Stimulated activated CD4-positive, alpha-beta T cell treated with anti-CD3 and anti-CD28 coated beads, Interleukin-1b, Interleukin-23, amount 100 ng/mL, for 1 hour (primary cell): ENCODE measurements at places on chromosomes 5 and 9.

DNA sequence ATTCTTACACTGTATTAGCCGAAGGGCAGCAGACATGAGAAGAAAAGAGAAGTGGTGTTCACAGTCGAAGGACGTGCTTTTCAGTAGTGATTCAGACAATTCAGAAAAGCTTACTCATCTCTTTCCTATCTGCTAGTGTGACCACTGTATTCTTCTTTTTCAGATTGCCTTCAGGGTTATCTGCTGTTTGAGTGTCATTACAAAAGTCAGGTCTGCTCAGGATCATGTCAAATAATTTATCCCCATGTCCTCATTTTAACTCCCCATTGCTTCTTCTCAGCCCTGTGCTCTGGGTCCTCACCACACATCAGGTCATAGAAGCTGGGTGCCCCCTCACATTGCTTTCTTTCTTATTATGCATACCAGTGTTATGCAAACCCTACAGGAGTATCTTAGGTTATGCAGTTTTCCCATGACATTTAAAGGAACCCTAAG lies 394.0 kb downstream of the CETN3 start:
- DNase-seq: no peak

- no peak for DNase-seq
These were observed 25.0 kb upstream of the CEP78 start for GRCh38 chr9:78210841-78211301.

DNA sequence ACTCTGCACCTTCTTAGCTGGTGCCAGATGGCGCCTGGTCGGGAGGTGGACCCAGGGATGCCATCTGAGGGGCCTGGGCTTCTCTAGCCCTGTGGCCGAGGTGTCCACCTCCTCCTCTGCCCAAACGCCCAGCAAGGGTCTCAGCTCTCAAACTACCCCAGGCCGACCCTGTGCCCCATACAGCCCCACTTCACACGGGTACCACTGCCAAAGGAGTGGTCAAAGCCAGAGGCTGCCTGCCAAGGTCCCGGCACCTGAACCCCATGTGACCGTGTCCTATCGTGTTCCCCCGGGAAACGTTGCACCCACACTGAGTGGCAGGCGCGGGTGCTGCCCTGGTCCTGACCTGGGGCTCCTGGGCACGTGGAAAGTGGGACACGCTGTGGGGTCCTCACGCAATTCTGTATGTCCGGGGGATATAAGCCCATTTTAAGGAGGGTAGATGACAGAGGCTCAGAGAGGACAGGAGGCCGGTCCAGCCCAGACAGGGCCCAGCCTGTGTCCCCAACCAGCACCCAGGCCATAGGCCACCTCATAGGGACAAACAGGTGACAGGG lies 1.9 kb downstream of the ENTPD8 start:
- DNase-seq: no peak

- DNase-seq: no peak
These were observed 72.9 kb upstream of the SHB start for GRCh38 chr9:38141746-38142591.

GRCh38 chr5:95669985-95670384 lies 12.8 kb downstream of the SPATA9 start:
- DNase-seq: no peak

- DNase-seq: no peak
These were observed 396.2 kb upstream of the IRX4 start for GRCh38 chr5:2278825-2279456.
